ENCODE measurements at places on chromosomes 4 and X.

DNA sequence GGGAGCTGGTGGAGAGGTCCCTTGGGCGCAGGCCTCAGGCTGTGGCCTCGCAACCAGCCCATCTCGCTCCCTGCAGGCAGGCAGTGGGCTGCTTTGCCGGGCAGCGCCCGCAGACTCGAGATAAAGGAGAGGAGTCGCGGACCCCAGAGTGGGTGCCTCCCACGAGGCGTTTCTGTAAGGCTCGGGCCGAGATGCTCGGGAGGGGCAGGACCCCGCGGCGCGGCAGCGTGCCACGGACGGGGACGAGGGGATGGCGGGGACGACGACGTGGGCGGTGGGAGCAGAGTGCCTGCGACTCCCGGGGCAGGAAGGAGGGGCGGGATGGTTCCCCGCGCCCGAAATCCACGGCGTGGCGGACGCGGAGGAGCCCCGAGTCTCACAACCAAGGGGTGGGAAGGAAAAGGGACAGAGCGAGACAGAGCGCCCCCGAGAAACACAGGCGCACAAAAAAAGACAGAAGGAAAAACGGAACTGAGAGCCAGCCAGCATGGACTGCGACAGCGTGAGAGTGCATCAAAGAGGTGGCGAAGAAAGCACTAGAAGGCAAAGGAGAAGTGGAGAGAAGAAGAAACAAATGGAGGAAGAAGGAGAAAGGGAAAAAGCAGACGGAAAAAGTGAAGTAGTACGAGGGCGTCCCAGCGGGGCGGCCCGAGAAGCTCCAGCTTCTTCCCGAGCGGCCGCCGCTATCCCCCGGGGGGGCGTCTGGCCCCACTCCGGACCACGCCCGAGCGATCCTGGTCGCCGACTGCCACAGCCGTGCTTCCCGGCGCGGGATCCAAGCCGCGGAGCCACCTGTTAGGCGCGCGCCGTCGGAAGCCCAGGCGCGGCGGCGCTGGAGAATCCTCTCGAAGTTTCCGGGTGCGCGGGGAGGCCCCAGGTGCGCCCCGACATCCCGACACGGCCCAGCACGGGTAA is 1.5 kb downstream of the BEND4 start:
- no peak for DNase-seq

DNA sequence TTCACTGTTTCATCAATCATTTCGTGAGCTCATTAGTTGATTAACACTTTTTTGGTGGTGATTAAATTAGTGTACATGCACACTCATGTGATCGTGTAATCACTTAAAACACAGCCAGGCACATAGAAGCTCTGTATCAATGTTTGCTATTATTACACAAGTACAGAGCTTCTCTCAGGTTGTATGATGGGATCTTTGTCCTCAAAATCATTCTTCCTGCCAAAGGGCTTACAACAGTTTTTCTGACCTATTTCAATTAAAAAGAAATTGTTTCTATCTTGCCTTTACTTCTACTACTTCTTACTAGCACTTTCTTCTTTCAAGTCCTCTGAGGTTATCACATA is 145.1 kb downstream of the AMELX start:
- no peak for DNase-seq

DNA sequence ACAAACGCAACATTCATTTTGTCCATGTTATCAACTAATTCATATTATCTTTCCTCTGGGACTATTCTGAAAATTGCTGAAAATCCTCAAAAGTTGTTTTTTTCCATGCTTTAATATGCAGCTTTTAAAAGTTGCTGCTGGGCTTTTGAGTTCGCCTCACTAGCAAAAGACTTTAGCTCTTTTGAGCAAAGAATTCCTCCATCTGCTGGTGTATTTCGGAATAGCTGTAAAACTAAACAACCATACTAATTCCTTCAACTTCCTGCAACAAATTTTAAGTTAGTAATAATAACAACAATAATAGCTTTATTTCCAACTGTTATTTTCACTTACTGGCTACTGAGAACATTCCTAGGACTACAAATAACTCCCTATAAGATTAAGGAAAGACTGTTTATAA is 124.5 kb upstream of the PLAC1 start:
- DNase-seq, result no peak

- no peak for DNase-seq
These were observed 1537.9 kb downstream of the PCDH18 start for GRCh38 chr4:135994360-135994759.

- DNase-seq, result peak; percentile 26
These were observed 645 bp downstream of the AMMECR1 start for GRCh38 chrX:110317061-110317819.

GRCh38 chr4:24278693-24279092 is 305.7 kb downstream of the DHX15 start:
- DNase-seq, result no peak

GRCh38 chr4:164606478-164606877 is 147.5 kb upstream of the SMIM31 start:
- no peak for DNase-seq

- DNase-seq, result no peak
These were observed 190.3 kb upstream of the SPOCK3 start for GRCh38 chr4:167424341-167425256.

DNA sequence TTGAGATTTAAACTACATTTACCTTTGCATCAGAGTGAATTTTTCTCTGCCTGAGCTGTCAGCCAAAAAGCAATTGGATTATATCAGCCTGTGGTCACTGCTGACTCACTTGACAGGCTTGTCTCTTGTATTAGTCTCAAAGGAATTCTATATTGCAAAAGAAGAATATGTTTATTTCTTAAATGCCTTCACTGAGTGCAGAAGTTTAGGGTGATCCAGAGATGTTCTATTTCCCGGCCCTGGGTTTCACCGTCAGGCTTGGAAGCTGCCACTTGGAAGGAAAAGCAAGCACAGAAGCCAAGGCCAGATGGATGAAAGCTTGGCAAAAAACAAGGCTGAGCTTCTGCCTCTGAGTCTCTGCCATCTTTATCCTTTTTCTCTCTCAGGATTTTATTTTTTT is 80.9 kb downstream of the FAM114A1 start:
- DNase-seq, result no peak

DNA sequence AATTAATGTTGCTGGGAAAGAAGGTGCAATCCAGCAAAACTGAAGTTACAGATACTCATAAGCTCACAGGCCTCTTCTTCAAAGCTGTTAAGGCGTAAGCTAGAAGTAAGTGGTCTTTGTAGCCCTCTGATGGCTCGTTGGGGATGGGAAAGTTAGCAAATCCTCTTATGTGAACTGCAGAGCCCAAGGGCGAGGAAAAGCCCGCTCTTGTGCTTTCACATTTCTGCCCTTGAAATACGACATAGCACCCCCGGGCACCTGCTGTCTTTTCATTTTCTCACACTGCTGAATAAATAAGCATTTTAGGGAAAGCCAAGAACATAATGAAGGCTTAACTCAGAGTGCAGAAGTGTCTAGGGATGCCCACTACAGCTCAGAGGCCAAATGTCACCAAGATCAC is 73.1 kb upstream of the SORBS2 start:
- DNase-seq, result no peak

DNA sequence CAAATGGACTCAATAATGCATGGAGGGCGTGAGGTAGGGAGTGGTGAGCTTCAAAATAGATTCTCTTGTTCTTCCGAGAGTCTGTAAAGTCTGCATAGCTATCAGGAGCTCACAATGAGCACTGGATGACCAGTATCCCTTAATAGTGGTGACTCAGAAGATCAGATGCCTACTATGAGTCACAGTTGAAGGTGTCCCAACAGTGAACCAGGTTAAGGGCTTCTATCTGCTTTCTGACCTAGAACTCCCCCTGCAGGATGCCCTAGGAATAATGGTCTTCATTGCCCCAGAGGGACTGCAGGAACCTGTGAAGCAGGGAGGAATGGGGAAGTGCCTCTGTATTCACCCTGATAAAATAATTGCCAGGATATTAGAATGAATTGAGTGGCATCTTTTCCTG is 22.1 kb downstream of the DGKK start:
- peak; percentile 3 for DNase-seq

DNA sequence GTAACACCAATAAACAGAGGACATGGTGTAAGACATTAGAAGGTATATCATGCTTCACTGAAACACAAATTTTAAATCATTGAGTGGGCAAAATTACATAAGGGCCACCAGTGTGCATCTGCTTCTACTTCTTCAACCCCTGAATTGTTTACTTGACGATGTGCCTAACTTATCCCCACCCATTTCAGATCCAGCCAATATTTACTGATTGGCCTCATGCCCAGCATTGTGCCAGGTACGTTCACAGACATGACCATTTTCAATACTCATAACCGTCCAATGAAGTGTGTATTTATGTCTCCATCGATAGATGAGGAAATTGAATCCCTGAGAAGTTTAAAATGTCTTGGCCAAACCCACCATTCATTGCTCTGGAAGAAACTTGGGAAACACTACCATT is 208.3 kb upstream of the MID1 start:
- no peak for DNase-seq

DNA sequence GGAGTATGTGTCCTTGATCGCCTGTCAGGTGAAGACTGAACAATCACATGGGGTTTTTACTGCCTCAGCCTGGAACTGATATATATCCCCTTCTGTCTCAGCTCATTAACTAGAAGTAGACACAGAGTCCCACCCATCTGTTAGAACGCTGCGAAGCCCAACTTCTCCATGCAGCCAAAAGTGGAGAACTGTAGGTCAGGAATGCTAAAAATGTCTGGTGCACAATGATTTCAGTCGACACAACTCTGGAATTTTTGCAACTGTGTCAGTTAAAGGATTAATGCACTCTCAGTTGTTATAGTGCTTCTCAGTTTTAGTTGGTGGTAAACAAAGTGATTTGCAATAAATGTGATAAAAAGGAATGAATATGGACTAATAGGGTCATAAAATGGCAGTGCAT is 287.2 kb downstream of the INPP4B start:
- DNase-seq, result no peak

GRCh38 chr4:138663883-138664282 is 351.7 kb upstream of the NOCT start:
- no peak for DNase-seq

- no peak for DNase-seq
These were observed 3.3 kb upstream of the TAPT1 start for GRCh38 chr4:16229604-16230003.

GRCh38 chr4:85681221-85681657 is 206.3 kb downstream of the ARHGAP24 start:
- no peak for DNase-seq

DNA sequence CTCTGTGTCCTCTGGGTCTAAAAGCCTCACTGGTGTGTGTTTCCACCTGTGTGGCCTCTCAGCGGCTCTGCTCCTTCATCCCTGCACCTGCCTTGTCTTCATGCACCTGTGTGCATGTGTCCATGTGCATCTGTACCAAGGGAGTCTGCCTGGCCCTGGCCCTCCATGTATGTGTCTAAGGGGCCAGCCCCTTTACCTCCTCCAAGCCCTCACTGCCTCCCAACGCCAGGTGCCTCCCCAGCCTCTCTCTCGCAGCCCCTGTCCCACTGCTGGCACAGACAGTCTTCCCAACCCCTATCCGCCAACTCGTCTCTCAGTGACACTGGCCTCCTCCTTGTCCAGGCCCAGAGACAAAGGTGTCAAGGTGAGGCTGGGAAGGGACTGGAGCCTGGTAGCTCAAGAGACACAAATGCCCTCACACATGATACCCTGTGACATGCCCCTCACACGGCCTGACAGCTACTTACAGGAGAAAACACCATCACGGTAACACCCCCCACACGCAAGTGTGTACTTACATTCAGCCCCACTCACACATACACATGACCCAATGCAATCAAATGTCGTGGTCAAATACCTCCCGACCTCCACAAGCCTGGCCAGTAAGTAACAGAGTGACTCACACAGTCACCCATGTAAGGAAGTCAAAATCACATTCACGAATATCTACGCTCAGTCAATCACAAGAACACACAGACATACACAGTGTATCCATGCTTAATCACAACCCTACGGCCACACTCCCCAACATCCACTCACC is 11.4 kb downstream of the L1CAM start:
- no peak for DNase-seq

GRCh38 chr4:185839194-185839712 is 27.3 kb upstream of the SORBS2 start:
- no peak for DNase-seq

GRCh38 chr4:113635739-113636437 is 125.7 kb downstream of the CAMK2D start:
- DNase-seq, result no peak

DNA sequence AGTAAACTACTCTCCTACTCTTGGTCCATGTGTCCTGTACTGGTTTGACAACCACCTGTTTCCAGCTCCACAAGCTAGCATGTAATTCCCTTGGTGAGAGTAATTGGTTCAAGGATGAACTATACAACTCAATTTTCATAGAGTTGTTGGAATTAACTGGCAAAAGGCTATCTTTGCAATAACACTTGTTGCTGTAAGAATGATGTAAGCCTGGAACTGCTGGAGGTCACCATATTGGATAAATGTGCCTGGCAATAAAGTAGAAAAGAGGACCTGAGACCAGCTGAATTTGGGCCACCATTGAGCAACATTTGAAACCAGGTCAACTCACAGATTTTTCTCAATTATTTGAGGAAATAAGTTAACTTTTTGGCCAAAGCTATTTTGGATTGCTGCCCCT is 175.5 kb downstream of the CAMK2D start:
- no peak for DNase-seq

GRCh38 chr4:186948361-186949242 is 224.9 kb upstream of the FAT1 start:
- no peak for DNase-seq

DNA sequence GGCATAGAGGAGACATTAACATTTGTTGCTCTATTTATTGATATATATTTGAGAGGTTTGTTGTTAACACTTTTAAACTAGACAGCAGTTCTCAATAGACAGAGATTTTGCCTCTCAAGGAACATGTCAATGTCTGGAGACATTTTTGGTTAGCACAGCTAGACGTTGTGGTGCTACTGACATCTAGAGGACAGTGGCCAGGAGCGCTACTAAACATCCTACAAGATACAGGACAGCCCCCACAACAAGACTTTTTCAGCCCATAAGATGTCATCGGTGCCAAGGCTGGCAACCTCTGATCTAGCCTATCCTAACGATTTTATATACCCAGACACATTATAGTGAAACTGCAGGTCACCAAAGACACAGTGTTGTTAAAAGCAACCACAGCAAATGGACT is 18.4 kb upstream of the CTSO start:
- no peak for DNase-seq

GRCh38 chrX:153476666-153477363 is 6.4 kb upstream of the HAUS7 start:
- no peak for DNase-seq

DNA sequence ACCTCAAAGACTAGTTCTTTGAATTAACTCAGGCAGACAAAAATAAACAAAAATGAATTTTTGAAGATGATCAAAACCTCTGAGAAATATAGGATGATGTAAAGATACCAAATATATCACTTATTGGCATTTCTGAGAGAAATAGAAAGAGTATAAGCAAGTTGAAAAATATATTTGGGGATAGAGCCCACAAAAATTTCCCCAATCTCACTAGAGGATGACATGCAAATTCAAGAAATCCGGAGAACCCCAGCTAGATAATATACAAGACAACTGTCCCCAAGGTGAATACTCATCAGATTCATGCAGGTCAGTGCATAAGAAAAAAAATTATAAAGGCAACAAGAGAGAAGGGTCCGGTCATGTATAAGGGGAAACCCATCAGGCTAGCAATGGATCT is 129.1 kb downstream of the CXXC4 start:
- no peak for DNase-seq
